Endothelial cell of umbilical vein (primary cell): ENCODE measurements at places on chromosomes 3 and 15. TPM values are rescaled to one million over a fixed set of nuclear protein-coding genes. Genes with fewer than 3 reads are reported as not detected.

SERINC4 gene
- 0.05 TPM in 1 of 2 replicates, not detected in the other for polyA plus RNA-seq

INSYN1 gene
- polyA plus RNA-seq, result 0.18 and 0.29 TPM in 2 replicates

RCN2 gene
- 30.2 and 45.2 TPM in 2 replicates for polyA plus RNA-seq

HGD gene
- polyA plus RNA-seq, result 0.18 and 0.33 TPM in 2 replicates

CHRM5 gene
- polyA plus RNA-seq, result 0.03 TPM in 1 of 2 replicates, not detected in the other

CACNA2D2 gene
- 0.15 and 0.21 TPM in 2 replicates for polyA plus RNA-seq

PLA2G4E gene
- polyA plus RNA-seq, result not detected in 2 replicates

NR1I2 gene
- 0.03 TPM in 2 replicates for polyA plus RNA-seq

EPHB3 gene
- 0.01 TPM in 1 of 2 replicates, not detected in the other for polyA plus RNA-seq

SQOR gene
- polyA plus RNA-seq, result 11.3 and 12.9 TPM in 2 replicates
